ENCODE measurements at places on chromosomes 12 and 14.

DNA sequence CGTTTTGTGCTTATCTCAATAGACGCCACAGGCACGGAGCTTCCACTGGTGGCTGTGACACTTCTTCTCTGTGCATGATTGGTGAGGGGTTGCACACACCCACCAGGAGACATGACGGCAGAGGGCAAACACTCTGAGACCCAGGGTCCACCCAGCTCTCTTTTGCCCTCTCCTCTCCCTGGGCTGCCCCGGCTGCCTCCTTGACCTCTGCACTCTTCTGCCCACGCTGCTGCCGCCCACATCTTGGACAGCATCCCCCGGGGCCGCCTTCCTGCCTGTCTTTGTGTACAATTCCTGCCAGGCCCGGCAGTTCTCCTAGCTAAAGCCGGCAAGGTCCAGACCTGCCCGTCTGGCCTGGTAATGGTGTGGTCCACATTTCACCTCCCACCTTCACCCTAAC, 44.7 kb downstream of the DPF3 start:
- no peak for DNase-seq

GRCh38 chr12:74227846-74228545, 309.6 kb upstream of the ATXN7L3B start:
- no peak for DNase-seq

- DNase-seq: no peak
Observed at GRCh38 chr12:131101006-131101405, 147.3 kb downstream of the ADGRD1 start.

DNA sequence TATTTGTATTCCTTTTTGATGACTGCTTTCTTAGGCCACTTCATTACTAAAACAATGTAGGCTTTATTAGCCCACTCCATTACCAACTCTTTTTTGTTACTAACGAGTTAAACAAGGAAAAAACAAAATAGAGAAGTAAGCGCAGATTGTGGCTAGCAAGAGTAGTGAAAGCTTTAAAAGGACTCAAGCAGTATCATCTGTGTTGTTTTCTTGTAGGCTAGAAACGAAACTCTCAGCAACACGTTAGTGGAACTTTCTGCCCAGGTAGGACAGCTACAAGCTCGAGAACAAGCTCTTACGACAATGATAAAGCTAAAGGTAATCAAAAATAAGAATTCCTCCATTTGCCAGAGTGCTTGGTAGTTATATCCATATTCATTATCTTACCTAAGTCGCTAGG, 11.1 kb downstream of the CCDC62 start:
- no peak for DNase-seq

DNA sequence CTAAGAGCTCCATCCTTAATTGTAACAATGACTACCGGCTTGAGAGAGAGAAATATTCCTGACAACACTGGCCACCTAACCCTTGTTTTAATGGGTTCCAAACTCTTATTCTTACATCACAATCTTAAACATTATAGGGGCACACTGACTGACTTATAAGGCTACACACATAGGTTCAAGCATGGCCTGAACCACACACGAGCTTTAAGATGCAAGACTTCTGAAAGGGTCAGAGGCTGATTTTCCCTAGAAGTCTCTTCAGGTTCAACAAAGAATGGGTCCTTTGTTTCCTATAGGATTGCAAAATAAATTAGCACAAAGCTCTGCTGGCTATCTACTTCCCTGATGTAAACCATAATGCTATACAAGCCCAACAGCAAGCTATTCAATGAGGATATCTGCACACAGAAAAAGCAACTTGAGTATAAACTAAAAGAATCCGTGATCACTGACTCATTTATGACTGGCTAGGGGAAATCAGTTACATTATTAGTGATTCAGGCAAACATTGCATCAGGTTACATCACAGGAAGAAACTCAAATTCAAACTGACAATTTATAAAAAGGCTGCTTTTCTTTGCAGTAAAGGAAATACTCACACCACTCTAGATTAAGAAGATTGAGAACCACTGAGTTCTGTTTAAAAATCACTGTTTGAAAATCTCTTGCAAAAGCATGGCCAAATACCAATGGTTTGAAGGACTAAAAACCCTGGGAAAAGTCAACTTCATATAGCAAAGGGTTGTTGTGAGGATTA, 8.5 kb downstream of the BTG1 start:
- DNase-seq: peak; percentile 90

DNA sequence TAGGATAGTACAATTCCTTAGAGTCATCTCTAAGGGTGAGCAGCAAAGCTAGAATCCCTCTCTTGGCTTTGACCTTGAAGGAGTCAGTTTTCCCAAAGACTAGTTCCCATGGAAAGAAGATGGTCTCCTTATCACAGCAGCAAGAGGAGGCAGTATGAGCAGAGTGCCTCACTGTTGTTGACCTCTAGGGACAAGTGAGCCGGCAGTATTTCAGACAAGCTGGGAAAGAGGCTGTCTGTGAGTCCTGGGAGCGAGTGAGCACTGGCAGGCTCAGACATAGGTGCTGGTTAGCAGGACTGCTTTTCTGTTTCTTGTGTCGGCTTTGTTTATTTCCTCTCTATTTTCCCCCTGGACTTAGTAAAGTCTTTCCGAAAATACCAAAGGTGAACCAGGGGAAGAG, 60.7 kb downstream of the NTF3 start:
- no peak for DNase-seq

DNA sequence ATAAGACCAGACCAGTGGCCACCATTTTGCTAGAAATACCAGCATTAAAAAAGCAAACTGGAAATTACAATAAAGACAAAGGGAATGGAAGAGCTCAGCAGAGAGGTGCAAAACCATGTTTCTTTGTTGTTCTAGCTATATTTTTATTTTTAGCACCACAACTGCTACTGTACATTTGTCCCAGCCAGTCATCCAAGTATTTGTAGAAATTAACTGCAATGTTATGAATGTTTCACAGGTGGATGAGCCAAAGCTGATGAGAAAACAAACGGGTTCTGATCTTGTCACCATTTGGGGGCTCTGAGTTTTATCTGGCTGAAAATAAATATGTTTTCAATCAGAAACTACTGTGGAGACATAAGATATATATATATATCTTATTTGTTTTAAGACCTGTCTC, 24.9 kb upstream of the GCH1 start:
- no peak for DNase-seq

DNA sequence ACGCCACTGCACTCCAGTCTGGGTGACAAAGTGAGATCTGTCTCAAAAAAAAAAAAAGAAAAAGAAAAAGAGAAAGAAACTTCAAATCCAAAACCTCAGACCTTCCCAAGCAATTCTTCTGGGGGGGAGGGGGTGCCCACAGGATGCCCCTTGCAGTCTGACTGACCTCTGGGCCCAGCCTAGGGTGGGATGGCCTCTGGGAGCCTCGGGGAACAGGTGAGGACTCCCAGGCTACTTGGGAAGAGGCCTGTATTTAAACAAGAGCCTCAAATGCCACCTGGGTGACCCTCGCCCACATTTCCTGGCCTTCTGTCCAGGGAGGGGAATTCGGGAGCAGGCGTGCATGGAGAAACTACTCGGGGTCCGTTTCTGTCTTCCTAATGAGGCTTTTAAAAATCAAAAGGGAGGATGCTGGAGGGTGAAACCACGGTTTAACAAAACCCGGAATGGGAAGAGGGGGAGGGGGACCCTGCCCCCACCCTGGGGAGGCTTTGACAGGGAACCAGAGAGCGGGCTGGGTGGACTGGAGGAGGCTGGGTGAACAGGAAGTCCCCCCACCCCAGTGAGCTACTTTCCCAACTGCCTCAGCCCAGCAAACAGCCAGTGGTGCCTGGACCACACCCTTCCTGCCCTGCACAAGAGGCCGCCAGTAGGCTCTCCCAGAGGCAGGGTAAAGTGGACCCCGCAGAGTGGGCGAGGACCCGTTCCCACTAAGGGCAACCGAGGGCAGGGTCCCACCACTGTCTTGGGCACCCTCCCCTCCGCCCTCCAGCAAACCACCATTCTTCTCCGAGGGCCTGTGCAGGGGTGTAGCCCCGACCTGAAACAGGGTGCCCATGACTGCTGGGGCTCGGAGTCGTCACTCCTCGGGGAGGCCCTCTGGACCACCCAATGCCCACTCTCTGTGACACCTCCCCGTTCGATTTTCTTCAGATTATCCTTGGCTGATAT, 1.5 kb upstream of the FBRSL1 start:
- no peak for DNase-seq

GRCh38 chr12:3142386-3142785, 65.2 kb downstream of the TSPAN9 start:
- no peak for DNase-seq

- peak; percentile 27 for DNase-seq
Observed at GRCh38 chr12:92439420-92439805, 263.4 kb upstream of the PLEKHG7 start.
